ENCODE measurements at places on chromosomes 12 and 14. TPM values are rescaled to one million over a fixed set of nuclear protein-coding genes. Genes with fewer than 3 reads are reported as not detected.
A peak's percentile ranks its signal among the peaks of the same experiment; 100 is the strongest.

The RFLNA gene
- total RNA-seq = 7.7 TPM

- no peak for DNase-seq
These were observed 75.2 kb downstream of the NTS start for GRCh38 chr12:85949253-85949652.

GRCh38 chr12:98503592-98504367, 11.6 kb upstream of the TMPO start:
- peak; percentile 88 for DNase-seq

The ARMH4 gene
- total RNA-seq = 1.9 TPM

- no peak for DNase-seq
These were observed 113.9 kb downstream of the TMEM132D start for GRCh38 chr12:129789921-129790320.

The SIX6 gene
- not detected for total RNA-seq
